Sigmoid colon (tissue), 7 donors: ENCODE measurements at places on chromosomes 1 and 21. TPM values are rescaled to one million over a fixed set of nuclear protein-coding genes. Genes with fewer than 3 reads are reported as not detected.

Gene HPDL
- 0.95 TPM for total RNA-seq

DNA sequence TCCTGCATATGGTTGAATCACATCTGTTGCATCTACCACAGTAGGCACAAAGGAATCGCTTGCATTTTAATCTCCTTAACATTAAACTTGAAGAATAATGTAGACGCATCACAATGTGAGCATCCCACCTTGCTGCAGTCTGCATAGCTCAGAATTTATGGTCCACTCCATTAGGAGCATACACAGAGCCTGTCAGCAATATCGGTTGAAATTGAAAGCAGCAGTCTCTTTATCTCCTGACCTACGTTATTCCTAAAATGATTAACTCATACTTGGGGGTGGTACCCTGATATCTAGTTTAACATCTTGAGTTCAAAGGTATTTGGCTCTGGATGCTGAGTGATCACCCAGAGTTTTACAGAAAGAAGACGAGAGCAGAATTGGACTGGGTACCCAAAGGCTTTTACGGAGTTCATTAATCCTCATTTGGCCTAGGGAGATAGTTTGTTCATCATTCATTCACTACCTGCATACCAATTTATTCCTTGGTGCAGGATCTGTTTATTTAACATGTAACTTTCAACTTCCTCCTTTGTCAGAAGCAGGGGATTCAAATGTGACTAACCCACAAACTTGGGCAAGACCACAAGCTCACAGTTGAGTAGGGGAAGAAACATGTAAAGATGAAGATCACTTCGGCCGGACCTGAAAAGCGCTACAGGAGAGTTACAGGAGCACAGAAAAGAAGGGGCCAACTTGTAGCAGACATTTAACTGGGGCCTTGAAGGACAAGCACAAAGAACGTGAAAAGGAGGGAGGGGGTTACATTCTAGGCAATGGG, 187.9 kb downstream of the DAB1 start:
- no peak for DNase-seq

GRCh38 chr1:220775240-220775853, 11.4 kb upstream of the MTARC1 start:
- no peak for DNase-seq

Gene NCAM2
- total RNA-seq, result 8.6 TPM

DNA sequence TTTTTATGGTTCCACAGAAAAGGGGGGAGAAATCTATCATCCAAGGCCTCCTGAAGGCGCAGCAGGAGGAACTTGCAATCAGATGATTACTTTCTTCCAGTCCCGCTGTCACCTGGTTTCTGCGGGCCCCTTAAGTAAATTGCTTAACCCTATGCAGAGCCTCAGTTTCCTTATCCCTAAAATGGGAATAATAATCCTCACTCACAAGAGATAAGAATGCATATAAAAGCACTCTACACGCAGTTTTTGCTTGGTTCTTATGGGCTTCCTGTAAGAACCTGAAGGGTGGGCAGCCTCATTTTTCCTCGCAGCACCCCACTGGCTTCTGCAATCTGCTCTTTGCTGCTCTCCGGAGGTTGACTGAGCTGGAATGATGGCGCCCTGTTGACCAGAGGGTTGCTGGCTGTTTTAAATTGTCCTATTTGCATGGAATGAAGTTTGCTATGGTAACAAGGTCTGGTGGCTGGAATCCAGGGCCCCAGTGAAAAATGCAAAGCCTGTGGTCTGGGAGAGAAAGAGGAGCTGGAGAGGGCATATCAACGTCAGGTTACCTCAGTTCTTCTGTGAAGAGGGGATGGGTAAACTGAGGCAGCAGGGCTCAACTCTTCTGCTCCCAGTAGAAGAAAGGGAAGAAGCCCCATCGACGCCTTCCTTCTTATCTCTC, 1.0 kb upstream of the KAZN start:
- no peak for DNase-seq
